ENCODE measurements at places on chromosomes 12 and 14.

DNA sequence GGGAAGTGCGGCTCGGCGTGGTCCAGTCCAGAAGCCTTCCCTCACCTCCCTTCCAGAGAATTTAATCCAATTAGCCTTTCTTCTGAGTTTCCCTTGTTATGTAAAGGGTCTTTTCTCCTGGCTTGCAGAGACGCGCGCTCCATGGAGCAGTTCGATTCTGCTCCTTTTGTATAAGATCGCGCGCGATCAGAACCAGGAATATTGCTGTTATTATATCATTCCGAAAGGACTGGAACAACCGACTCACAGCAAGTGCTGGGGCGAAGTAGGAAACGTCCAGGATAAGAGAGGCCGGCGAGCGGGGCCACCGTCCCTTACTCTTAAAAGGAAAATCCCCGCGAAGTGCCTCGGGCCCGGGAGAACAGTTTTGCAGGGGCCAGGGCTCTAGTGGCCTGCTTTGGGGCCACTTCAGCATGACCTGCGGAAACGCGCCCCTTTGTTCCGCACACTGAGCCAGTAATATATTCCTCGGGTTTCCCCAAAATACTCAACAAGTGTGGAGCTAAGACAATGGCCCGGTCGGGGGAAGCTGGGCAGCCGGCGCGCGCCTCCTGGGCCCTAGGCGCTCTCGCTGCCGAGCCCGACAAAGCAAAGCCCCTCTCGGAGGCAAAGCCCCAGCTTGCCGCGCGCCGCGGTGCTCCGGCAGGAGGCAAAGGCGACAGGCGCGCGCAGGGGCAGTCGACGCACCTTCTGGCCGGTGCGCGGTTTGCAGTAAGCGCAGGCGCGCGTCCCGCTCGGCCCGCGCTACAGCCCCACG lies 2.9 kb downstream of the RFX4 start:
- DNase-seq = no peak

DNA sequence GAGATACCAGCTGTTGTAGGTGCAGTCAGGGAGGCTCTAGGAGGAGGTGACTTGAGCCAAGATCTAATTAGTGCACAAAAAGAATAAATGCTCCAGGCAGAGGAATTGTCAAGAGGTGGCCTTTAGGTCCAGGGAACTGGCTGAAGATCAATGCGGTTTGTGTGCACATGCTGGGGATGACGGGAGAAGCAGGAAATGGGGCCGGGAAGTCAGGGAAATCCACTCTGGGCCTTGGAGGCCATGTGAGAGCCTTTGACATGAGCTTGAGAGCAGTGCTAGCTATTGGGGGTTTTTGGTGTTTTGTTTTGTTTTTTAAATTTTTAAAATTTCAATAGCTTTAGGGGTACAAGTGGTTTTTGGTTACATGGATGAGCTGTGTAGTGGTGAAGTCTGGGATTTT lies 67.4 kb downstream of the MVK start:
- no peak for DNase-seq

GRCh38 chr14:53325176-53325806 lies 172.2 kb upstream of the DDHD1 start:
- no peak for DNase-seq

GRCh38 chr12:42056130-42056529 lies 88.5 kb downstream of the GXYLT1 start:
- DNase-seq = no peak

- no peak for DNase-seq
These were observed 35.2 kb upstream of the SLC38A1 start for GRCh38 chr12:46304070-46304469.

DNA sequence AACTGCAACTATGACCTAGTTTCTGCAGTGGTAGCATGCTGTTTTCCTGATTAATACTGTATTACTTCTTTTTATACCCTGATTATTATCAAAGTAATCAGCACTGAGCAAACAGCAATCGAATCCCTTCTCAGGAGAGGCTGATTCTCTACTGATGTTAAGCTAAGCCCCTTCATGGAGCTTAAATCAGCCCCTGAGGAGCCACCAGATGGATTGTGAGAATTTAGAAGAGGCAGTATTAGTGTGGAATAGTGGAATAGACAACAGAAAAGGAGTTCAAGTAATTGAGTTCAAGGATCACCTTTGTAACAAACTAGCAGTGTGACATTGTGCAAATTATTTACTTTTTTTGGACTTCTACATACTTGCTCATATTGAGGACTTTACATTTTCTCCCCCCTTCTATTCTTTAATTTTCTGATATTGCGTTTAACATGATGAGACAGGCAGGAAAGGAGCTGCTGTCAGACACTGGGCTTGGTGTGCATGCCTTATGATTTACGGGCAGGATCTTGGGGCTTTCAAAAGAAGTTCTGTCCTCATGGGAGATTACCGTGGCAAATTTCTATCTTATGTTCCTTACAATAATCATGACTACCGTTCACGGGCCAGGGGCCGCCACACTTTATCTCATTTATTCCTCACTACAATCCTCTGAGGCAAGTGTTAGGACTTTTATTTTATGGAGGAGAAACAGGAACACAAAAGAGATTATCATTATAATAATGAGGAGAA lies 68.0 kb downstream of the PTPRR start:
- no peak for DNase-seq

GRCh38 chr12:92859650-92860386 lies 69.3 kb downstream of the EEA1 start:
- DNase-seq = no peak

- no peak for DNase-seq
These were observed 55.2 kb downstream of the SPTB start for GRCh38 chr14:64824471-64824870.

DNA sequence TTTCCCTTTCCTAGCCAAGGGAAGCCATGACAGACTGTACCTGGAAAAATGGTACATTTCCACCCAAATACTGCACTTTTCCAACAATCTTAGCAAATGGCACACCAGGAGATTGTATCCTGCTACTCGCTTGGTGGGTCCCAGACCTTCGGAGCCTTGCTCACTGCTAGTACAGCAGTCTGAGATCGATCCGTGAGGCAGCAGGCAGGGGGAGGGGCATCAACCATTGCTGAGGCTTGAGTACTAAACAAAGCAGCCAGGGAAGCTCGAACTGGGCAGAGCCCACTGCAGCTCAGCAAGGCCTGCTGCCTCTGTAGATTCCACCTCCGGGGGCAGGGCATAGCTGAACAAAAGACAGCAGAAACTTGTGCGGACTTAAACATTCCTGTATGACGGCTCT lies 218.8 kb downstream of the LRIG3 start:
- DNase-seq = no peak

DNA sequence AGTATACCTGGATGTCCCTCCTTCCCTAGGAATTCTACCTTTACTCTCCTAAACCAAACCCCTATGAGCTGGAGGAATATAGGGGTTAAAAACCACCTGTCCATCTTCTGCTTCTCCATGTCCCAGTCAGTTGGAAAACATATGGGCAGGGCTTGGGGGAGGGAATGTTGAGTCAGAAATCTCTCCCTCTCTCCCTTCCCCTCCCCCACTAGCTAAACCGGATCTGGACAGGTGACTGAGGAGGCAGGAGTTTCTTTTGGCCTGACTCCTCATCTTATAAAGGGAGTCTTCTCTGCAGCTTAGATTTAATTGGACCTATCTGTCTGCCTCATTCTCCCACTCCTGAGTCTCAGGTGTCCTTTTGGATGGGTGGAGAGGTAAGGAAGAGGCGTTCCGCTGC lies 6.1 kb downstream of the ERBB3 start:
- DNase-seq = no peak

- DNase-seq = no peak
These were observed 531.3 kb downstream of the GALC start for GRCh38 chr14:87461704-87462103.

- DNase-seq = no peak
These were observed 6.1 kb downstream of the CARMIL3 start for GRCh38 chr14:24057867-24058259.

GRCh38 chr14:41758011-41758665 lies 151.5 kb downstream of the LRFN5 start:
- DNase-seq = no peak

DNA sequence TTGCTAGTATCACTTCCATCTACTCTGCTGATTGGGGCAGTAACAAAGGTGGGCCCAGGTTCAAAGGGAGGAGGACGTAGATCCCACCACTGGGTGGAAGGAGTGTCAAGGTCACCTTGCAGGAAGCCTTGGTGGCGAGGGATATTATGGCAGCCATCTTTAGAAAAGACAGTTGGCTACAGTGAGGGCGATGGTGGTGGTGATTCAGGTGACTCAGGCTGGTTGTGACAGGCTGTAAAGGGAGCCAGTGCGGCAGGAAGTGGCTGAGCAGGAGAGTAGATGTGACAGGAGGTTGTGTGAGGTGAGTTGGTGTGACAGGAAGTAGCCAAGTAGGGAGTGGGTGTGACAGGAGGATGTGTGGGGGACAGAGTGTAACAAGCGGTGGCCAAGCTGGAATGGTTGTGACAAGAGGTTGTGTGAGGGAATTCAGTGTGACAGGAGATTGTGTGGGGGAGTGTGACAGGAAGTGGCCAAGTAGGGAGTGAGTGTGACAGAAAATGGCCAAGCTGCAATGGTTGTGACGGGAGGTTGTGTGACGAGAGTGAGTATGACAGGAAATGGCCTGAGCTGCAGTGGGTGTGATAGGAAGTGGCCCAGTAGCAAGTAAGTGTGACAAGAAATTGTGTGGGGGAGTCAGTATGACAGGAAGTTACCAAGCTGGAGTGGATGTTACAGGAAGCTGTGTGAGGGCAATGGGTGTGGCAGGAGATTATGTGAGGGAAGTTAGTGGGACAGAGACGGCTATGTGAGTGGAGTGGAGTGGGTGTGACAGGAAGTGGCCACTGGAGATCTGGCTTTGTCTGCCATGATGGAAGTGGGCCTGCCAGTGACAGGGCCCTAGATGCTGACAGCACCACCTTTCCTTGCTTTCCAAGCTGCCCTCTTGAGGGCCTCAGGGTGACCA lies 136.5 kb upstream of the MYL2 start:
- DNase-seq = peak; percentile 34

- DNase-seq = no peak
These were observed 5.0 kb downstream of the MGST1 start for GRCh38 chr12:16352481-16352880.

GRCh38 chr12:98893126-98893674 lies 248.1 kb downstream of the APAF1 start:
- no peak for DNase-seq

- DNase-seq = no peak
These were observed 214.1 kb downstream of the DUSP6 start for GRCh38 chr12:89138048-89138852.

- no peak for DNase-seq
These were observed 245 bp upstream of the BRMS1L start for GRCh38 chr14:35825968-35826217.

GRCh38 chr12:122187466-122187865 lies 4.5 kb downstream of the LRRC43 start:
- no peak for DNase-seq

DNA sequence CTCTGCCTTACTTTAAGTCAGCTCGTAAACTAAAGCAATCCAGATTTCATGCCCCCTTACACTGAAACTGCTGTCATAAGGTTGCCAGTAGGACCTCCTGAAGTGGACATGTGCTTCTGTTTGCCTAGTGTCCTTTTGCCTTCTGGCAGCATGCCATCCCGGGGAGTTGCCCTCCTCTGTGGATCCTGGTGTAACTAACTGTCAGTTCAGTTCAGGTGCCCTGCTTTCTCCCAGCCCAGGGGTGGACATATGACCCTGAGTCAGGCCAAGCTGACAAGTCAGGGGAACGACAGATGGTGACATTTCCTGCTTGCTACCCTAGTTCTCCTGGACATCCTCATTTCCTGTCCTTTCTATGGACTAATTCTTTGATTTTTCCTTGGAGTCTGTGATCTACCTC lies 25.6 kb downstream of the AKAP6 start:
- DNase-seq = no peak

DNA sequence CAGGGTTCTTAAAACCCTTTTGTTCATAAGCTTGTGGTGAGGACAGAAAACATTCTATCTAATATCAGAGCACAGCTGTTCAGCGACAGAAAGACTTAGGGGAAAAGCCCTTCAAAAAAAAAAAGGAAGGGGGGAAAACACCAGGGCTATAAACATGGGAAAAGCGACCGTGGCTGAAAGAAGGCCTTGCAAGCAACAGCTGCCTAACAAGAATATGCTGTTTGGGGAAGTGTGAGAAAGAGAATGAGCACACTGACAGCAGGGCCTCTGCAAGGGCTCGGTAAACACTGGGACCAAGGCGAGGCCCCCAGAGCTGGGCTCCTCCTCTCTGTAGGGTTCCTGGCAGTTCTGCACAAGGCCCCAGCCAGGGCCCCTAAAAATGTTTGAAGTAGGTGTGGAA lies 27.4 kb upstream of the CCND2 start:
- DNase-seq = no peak

DNA sequence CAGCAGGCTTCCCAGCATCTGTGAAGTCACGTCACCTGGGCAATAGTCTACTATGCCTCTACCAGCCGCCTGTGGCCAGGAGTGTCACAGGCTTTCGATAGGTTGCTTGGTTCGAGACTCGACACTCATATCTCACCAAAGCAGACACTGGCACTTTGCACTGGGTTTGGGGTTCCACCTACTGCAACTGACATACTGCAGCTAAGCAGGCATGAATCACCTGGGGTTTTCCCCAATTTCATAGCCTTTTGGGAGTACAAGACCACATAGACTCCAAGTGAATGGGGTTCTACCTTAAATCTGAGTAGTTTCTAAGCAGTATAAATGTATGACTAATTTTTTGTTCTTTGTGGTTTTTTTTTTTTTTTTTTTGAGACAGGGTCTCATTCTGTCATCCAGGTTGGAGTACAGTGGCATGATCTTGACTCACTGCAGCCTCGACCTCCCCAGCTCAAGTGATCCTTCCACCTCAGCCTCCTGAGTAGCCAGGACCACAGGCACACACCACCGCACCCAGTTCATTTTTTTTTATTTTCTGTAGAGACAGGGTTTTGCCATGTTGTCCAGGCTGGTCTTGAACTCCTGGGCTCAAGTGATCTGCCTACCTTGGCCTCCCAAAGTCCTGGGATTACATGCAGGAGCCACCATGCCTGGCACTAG lies 32.1 kb downstream of the DMAC2L start:
- DNase-seq = peak; percentile 47

GRCh38 chr12:23253191-23253590 lies 628.2 kb downstream of the ETNK1 start:
- DNase-seq = no peak

DNA sequence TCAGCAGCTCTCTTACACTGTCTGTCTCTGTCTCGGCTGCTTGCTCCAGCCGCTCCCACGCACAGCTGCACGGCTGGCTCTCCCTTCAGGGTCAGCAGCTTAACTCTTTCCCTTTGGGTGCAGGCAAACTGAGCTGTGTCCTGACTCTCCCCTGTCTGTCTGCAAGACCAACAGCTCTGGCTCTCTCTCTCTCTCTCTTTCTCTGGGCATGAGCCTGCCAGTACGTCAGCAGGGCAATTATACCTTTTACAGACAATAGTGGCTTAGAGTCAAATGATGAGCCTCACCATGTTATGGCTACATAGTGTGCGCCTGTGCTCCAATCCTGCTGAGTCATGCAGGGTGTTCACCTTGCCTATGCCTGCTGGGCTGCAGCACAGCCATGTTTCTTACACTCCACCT lies 120.5 kb upstream of the DDHD1 start:
- DNase-seq = no peak

DNA sequence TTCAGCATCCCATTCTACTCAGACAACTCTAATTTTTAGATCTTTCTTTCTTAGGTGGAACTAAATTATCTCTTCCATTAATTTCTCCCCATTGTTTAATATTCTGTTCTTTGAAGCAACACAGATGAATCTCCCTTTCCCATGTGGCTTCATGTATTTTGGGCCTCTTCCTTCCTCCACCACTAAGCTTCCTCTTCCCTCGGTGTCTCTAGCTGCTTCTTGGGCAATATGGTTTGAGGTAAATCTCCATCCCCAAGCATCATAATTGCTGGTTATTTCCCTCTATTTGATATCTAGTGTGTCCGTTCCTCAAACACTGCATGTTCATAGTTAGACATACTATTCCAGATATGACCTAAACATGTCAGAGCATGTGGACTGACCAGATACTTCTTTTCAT lies 119.2 kb downstream of the PELI2 start:
- DNase-seq = no peak

All from activated CD4-positive, alpha-beta T cell treated with anti-CD3 and anti-CD28 coated beads, Interleukin-2, amount 50 U/mL, for 4 hours (primary cell).